Stimulated activated CD4-positive, alpha-beta T cell treated with anti-CD3 and anti-CD28 coated beads, TNF-alpha, amount 100 ng/mL, for 48 hours (primary cell): ENCODE measurements at places on chromosomes 6 and 20.

- DNase-seq = peak; percentile 44
Observed at GRCh38 chr6:143940011-143940597, 68.0 kb downstream of the PLAGL1 start.

DNA sequence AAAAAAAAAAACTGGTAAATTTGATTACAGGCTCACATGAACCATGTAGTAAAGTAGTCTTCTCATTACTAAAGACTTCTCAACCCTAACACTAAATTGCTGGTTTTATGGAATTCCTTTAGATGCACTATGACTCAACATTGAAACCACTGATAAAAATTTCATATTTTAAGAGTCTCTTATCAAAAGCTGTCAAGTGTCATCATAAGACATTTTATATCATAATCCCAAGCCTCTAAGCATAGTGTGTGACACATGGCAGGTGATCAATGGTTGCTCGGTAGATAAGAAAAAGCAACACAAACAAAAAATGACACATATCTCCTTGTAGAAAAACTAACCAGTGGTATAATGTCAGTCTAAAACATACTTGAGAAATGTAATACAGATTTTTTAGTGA is 258.4 kb downstream of the RNGTT start:
- no peak for DNase-seq

DNA sequence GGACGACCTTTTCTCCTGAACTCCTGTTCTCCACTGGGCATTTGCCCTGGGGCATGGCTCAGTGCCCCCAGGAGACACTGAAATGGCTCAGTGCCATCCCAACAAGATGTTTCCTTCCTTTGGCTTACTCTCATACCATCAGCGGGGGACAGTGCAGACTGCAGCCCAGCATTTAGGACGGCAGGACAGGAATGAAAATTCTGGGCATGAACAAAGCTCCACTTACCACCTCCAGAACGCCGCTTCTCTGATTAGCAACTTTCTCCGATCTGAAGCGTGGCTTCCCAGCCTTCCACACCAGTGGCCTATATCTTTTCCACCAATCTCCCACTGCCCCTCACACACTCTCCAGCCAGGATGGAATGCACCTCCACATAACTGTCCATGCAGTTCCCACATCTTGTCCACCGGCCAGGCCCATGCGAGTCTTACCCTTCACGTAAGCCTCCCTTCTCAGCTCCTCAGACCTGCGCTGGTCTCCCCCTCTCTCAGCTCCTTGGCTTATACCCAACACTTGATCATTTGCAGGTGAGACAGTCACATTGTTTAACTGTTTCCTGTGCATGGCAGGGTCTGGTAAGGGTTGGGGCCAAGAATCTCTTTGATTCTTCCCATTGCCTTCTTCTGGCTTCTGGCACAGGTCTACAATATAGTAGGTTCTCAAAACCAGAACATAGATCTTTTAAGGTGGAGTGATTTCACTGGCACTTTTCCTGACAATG is 114.5 kb downstream of the FYN start:
- DNase-seq = no peak

GRCh38 chr6:23176883-23177282 is 607.5 kb downstream of the HDGFL1 start:
- no peak for DNase-seq

GRCh38 chr6:68975816-68976215 is 340.7 kb downstream of the ADGRB3 start:
- no peak for DNase-seq

GRCh38 chr6:159107451-159108260 is 61.5 kb upstream of the FNDC1 start:
- DNase-seq = no peak

- peak; percentile 88 for DNase-seq
Observed at GRCh38 chr20:48769069-48769983, 58.5 kb downstream of the PREX1 start.

- DNase-seq = no peak
Observed at GRCh38 chr20:33575282-33575681, 85.4 kb downstream of the CBFA2T2 start.

DNA sequence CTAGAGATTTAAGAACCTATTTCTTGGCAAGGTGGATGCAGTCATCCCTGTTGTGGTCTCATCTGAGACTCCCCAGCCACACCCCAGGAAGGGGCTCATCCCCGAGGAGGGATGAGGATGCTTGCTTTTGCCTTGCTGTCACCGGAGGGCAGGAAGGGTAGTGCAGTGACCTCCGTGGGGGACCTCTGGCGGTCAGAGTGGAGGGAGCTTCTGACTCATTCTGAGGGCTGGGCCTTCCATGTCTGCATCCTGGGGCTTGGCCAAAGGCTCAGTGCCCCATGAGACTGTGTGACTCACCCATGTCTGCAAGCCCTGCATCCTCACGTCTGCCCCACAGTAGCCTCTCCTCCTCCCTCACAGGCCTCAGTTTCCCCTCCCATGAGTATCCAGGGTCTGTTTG is 38.7 kb downstream of the UQCC2 start:
- no peak for DNase-seq

- no peak for DNase-seq
Observed at GRCh38 chr6:118782651-118783050, 111.3 kb upstream of the ASF1A start.
